Aorta (tissue), 5 donors: ENCODE measurements at places on chromosomes 2 and 18. TPM values are rescaled to one million over a fixed set of nuclear protein-coding genes. Genes with fewer than 3 reads are reported as not detected.

DNA sequence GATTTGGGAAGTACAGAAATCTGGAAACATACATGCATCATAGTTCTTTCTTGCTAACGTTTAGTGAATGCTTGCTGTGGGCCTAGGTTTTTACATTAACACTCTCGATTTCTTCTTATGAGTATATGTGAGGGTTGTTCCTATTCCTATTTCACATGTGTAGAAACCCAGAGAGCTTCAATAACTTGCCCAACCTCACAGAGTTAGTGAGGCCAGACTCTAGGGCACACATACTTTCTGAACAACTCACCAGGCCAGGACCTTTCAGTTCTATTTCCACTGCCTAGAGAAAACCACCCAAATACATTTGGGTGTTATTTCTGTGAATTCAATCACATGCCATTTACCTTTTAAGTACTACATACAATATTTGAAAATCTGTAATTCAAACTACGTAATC is 8.2 kb upstream of the KCTD1 start:
- no peaks in the 10 kb centered on the region for H3K27me3 ChIP-seq
- no peak for DNase-seq
- H3K4me3 ChIP-seq: no peak overlapping the region
- H3K27ac ChIP-seq: no peak overlapping the region
- no peaks in the 10 kb centered on the region for H3K4me1 ChIP-seq

- no peak overlapping the region for H3K27ac ChIP-seq
- H3K4me3 ChIP-seq: no peak overlapping the region
- no peak for DNase-seq
- no peaks in the 10 kb centered on the region for H3K27me3 ChIP-seq
Observed at GRCh38 chr18:55173291-55173690, 214.0 kb upstream of the CCDC68 start.

GRCh38 chr2:78845664-78846185 is 179.8 kb upstream of the REG3G start:
- no peaks in the 10 kb centered on the region for H3K4me1 ChIP-seq
- no peak overlapping the region for H3K4me3 ChIP-seq
- DNase-seq: no peak
- no peaks in the 10 kb centered on the region for H3K27me3 ChIP-seq
- no peaks in the 10 kb centered on the region for H3K36me3 ChIP-seq
- no peak overlapping the region for H3K27ac ChIP-seq

Gene ELOA2
- total RNA-seq: not detected

- no peak for DNase-seq
- no peaks in the 10 kb centered on the region for H3K36me3 ChIP-seq
- no peak overlapping the region for H3K4me3 ChIP-seq
- H3K27me3 ChIP-seq: no peaks in the 10 kb centered on the region
- H3K27ac ChIP-seq: no peak overlapping the region
Observed at GRCh38 chr18:12474876-12475275, 67.1 kb downstream of the PRELID3A start.

Gene FSHR
- total RNA-seq: not detected

- no peaks in the 10 kb centered on the region for H3K27me3 ChIP-seq
- DNase-seq: no peak
- no peak overlapping the region for H3K4me3 ChIP-seq
- no peak overlapping the region for H3K27ac ChIP-seq
- no peaks in the 10 kb centered on the region for H3K36me3 ChIP-seq
Observed at GRCh38 chr18:75884728-75885127, 457.2 kb upstream of the SMIM21 start.

Gene RNF103
- 31.0 TPM for total RNA-seq

Gene WDSUB1
- total RNA-seq: 11.3 TPM

DNA sequence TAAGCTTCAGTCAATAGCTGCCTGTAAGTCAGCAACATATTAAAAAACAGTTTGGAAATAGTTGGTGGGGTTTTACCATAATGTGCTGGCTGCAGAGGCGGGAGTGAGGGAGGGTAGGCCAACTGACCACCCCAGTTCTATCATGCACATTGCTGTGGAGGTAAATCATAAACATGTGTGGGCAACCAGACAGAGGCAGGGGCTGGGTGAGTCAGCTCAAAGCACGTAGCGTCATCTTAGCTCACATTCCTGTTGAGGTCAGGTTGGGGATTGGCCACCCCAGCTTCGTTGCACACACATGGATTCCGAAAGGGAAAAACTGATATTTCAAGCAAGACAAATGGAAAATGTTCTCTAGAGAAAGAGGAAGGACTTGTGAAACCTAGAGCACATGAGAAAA is 19.5 kb downstream of the GPR45 start:
- H3K4me3 ChIP-seq: no peak overlapping the region
- no peak overlapping the region for H3K27ac ChIP-seq
- no peak for DNase-seq

- DNase-seq: no peak
- no peaks in the 10 kb centered on the region for H3K4me1 ChIP-seq
- no peaks in the 10 kb centered on the region for H3K27me3 ChIP-seq
- no peak overlapping the region for H3K27ac ChIP-seq
- no peak overlapping the region for H3K4me3 ChIP-seq
Observed at GRCh38 chr2:41414486-41415230, 633.2 kb upstream of the PKDCC start.

Gene NT5DC4
- not detected for total RNA-seq

DNA sequence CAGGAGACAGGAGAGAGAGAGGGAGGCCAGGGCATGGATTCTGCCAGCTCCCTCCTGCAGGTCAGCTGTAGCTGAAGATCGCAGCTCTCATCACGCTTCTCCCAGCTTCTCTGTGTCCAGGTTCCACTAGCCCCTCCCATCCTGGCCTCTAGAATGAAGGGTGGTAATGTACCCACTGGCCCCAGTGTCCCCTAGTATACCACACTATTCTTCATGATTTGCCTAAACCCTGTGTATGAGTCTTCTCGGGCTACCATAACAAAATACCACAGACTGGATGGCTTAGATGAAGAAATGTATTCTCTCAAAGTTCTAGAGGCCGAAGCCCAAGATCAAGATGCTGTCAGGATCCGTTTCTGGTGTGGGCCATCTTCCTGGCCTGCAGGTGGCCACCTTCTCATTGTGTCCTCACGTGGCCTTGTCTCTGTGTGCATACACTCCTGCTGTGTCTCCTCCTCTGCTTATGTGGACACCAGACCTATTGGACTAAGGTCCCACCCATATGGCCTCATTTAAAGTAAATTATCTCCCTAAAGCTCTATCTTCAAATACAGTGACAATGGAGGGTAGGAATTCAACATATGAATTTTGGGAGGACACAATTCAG is 77.3 kb downstream of the TNFRSF11A start:
- H3K4me1 ChIP-seq: no peaks in the 10 kb centered on the region
- no peak overlapping the region for H3K4me3 ChIP-seq
- H3K27ac ChIP-seq: no peak overlapping the region
- H3K36me3 ChIP-seq: no peaks in the 10 kb centered on the region
- no peaks in the 10 kb centered on the region for H3K27me3 ChIP-seq

GRCh38 chr2:17628349-17629261 is 88.1 kb downstream of the VSNL1 start:
- H3K27me3 ChIP-seq: no peaks in the 10 kb centered on the region
- H3K4me1 ChIP-seq: no peaks in the 10 kb centered on the region
- no peak overlapping the region for H3K27ac ChIP-seq
- no peak overlapping the region for H3K4me3 ChIP-seq
- no peaks in the 10 kb centered on the region for H3K36me3 ChIP-seq

Gene CGREF1
- 8.1 TPM for total RNA-seq

DNA sequence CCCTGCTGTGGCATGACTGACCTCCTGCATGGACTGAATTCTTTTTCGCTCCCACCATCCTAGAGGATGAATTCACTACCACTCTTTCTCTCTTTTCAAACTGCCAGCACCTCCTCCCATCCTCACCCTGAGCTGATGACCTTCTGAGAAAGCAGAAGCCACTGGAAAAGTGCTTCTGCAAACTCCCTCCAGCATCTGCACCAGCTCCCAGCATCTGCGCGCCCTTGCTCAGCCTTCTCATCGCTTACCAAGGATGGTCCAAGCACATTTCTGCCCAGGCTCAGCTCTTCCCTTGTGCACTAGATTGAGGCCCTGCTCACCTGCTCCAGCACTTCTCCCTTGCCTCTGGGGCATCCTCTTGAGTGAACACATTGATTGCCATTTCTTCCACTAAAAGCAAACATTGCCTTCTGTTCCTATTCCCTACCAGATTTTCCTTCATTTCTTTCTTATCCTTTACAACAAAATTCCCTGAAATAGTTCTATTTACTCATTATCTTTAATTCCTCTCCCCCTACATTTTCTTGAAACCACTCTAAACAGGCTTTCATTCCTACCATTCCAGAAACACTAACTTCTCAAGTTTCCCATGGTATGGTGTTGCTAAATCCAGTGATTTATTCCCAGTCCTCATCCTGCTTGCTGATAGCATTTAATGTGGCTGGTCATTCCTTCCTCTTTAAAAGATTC is 42.7 kb upstream of the IL1RL1 start:
- H3K27me3 ChIP-seq: no peaks in the 10 kb centered on the region
- no peaks in the 10 kb centered on the region for H3K36me3 ChIP-seq
- no peak for DNase-seq
- H3K4me1 ChIP-seq: no peaks in the 10 kb centered on the region
- no peak overlapping the region for H3K4me3 ChIP-seq

GRCh38 chr2:109527079-109527478 is 86.7 kb downstream of the SEPTIN10 start:
- DNase-seq: no peak
- no peaks in the 10 kb centered on the region for H3K4me1 ChIP-seq
- no peak overlapping the region for H3K27ac ChIP-seq

DNA sequence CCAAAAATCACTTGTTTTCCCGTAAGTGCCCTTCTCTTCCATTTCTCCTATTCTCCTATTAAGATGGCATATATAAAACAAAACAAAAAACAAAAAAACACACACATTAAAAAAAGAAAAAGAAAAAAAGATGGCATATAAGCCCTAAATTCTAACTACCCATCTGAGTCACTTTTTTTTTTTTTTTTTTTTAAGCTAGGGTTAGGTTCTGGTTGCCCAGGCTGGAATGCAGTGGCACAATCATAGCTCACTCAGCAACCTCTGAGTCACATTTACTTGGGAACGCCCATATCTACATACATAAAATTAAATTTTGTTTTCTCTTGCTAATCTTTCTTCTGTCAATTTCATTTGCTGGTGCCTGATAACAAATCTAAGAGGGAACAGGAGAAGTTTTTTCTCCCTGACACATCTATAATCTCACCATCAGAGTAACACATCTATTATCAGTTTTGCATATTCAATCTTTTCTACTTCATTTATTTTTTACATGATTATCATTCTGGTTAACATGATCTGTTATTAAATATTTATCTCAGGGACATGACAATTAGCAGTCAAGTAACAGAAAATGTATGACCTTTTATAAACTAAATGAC is 52.1 kb downstream of the EEF1B2 start:
- H3K4me3 ChIP-seq: no peak overlapping the region
- no peaks in the 10 kb centered on the region for H3K27me3 ChIP-seq
- no peaks in the 10 kb centered on the region for H3K4me1 ChIP-seq
- DNase-seq: no peak
- no peaks in the 10 kb centered on the region for H3K36me3 ChIP-seq
- no peak overlapping the region for H3K27ac ChIP-seq

Gene DSG4
- total RNA-seq: not detected

GRCh38 chr2:26885651-26886329 is 37.9 kb downstream of the DPYSL5 start:
- no peaks in the 10 kb centered on the region for H3K4me1 ChIP-seq
- no peaks in the 10 kb centered on the region for H3K27me3 ChIP-seq
- DNase-seq: no peak
- no peak overlapping the region for H3K4me3 ChIP-seq
- H3K36me3 ChIP-seq: no peaks in the 10 kb centered on the region
- no peak overlapping the region for H3K27ac ChIP-seq

Gene PLEK
- total RNA-seq: 14.6 TPM

GRCh38 chr18:9742524-9743131 is 34.5 kb downstream of the RAB31 start:
- H3K36me3 ChIP-seq: no peaks in the 10 kb centered on the region
- no peaks in the 10 kb centered on the region for H3K4me1 ChIP-seq
- H3K27me3 ChIP-seq: no peaks in the 10 kb centered on the region
- DNase-seq: no peak
- peak overlapping the region; percentile 49 for H3K27ac ChIP-seq
- no peak overlapping the region for H3K4me3 ChIP-seq

- H3K36me3 ChIP-seq: no peaks in the 10 kb centered on the region
- peak; percentile 88 for DNase-seq
- no peaks in the 10 kb centered on the region for H3K4me1 ChIP-seq
- H3K27me3 ChIP-seq: no peaks in the 10 kb centered on the region
- no peak overlapping the region for H3K4me3 ChIP-seq
- no peak overlapping the region for H3K27ac ChIP-seq
Observed at GRCh38 chr18:48841381-48842258, 109.1 kb downstream of the SMAD7 start.

GRCh38 chr18:8065284-8065683 is 498.2 kb downstream of the PTPRM start:
- no peak overlapping the region for H3K27ac ChIP-seq
- no peaks in the 10 kb centered on the region for H3K27me3 ChIP-seq
- no peak overlapping the region for H3K4me3 ChIP-seq
- H3K36me3 ChIP-seq: peaks cover 3% of the 10 kb centered on the region
- H3K4me1 ChIP-seq: no peaks in the 10 kb centered on the region

DNA sequence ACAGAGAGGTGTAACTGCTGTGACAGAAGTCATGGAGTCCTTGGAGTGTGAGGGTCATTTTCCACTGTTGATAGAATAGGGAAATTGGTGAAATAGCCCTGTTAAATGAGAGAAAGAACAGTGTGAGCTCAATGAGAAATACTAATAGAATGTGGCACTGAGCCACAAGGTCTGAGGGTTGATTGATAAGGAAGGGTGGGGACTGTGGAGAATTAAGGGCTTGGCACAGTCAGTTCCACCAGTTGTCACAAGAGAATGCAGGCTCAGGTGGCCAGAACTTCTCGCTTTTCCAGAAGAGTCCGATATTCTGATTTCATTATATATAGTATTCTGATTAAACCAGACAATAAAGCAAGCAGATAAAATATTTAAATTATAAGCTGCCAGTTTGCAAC is 9.1 kb upstream of the IL1RN start:
- no peak for DNase-seq
- H3K4me1 ChIP-seq: no peaks in the 10 kb centered on the region
- no peak overlapping the region for H3K4me3 ChIP-seq
- H3K36me3 ChIP-seq: no peaks in the 10 kb centered on the region

Gene CFAP221
- 0.69 TPM for total RNA-seq

DNA sequence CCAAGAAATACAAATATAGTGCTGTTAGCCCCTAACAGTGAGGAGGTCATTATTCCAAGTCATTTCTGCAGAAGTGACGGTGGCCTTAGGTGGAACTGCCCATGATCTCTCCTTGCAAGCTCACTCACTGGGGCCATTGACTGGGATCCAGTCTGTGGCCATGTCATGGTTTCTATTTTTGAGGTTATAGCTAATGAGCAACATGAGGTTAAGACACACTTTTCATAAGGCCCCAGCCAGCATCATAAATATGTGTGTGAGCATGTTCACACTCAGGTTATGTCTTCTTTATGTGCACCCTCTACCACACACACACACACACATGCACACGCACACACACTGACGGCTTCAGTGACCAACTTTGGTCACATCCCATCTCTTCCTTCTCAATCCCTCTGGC is 484 bp downstream of the AFF3 start:
- no peaks in the 10 kb centered on the region for H3K36me3 ChIP-seq
- H3K4me1 ChIP-seq: no peaks in the 10 kb centered on the region
- H3K4me3 ChIP-seq: no peak overlapping the region

Gene C2orf80
- not detected for total RNA-seq

Gene CTIF
- total RNA-seq: 113 TPM
